ENCODE measurements at places on chromosomes 12 and 14.

DNA sequence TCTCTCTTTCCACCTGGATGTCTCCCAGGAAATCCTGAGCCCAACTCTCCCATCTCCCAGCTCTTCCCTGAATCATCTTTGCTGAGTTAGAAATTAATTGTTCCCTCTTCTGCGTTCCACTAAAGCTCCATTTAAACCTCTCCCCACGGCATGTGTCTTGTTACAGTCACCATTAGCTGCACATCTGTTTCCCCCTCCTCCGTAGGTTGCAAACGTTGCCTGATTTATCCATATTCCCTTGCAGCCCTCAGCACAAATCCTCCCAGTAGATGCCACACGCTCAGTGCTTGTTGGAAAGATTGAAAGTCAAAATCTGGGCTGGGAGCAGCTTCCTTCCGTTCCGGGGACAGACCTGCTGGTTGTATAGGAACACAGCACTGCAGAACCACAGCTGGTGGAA is 90.4 kb downstream of the SLC24A4 start:
- DNase-seq: no peak

- no peak for DNase-seq
These were observed 122.0 kb upstream of the SEL1L start for GRCh38 chr14:81655423-81656314.

- DNase-seq: no peak
These were observed 146.5 kb upstream of the MYL2 start for GRCh38 chr12:111066744-111067437.

- DNase-seq: peak; percentile 71
These were observed 10.5 kb upstream of the JPH4 start for GRCh38 chr14:23588884-23589598.

DNA sequence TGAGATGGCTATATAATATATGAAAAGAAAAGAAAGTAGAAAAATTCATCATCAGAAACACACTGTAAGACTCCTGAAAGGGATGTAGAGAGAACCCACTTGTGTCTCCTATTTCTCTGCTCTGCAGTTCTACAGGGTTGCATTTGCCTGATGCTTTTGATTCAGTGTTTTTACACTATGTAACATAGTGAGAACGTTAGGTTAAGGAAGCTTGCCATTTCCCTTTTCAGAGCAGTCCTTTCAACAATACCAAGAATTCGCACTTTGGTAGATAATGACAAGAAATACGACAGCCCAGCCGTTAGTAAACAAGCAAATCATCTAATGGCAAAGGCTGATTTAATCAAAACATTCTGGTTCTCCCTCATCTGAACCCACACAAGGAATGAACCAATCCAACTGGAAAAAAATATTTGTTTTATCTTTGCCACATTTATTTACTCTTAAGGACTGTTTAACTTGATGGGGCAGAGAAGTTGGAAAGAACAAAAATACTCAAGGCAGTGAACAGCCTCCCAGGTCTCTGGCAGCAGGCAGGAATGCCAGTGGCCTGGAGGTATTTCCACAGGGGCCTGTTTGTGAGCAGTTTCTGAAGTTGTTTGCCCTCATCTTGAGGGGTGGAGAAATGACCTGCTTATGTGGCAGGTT is 30.8 kb upstream of the SOCS2 start:
- DNase-seq: no peak

- DNase-seq: no peak
These were observed 296.6 kb upstream of the RTL1 start for GRCh38 chr14:101200008-101200649.

- DNase-seq: no peak
These were observed 668.1 kb downstream of the SLC16A7 start for GRCh38 chr12:60263836-60264493.
